Renal pelvis (tissue), 12 donors: ENCODE measurements at places on chromosomes 6 and 20. TPM values are rescaled to one million over a fixed set of nuclear protein-coding genes. Genes with fewer than 3 reads are reported as not detected.

GRCh38 chr6:117381749-117382148, 44.0 kb downstream of the ROS1 start:
- DNase-seq = no peak

DNA sequence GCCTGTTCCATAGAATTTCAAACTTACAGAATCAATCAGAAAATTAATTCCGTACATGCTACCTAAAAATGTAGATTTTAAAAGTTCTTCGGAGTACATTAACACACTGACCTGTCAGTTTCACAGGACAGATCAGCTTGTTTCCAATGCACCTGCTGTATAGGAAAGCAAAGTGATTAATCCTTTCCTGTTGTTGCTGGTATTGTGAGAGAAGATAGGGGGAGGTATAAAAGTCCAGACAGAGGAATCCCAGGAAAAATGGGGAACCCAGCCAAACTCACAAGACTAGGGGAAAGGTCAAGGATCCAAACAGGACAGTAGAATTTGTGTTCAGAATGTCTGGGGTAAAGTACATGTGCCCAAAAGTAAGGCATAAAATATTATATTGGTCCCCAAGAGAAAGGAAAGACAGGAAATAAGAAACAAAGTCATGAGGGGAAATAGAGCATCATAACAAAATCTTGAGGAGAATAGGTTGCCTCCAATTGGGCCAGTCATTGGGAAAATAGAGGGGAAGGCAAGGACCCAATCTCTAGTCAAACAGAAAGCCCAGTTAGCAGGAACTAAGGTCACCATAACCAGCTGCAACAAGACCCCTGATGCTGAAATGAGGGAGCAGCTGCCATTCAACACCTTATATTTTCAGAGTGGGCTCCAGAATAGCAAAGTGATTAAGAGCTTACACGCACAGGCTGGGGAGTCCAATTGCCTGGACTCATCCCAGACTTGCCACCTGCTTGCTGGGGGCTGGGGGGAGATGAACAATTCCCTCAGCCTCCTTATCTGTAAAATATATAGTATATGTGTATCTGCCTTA, 10.3 kb downstream of the FILIP1 start:
- DNase-seq = no peak

OOEP gene
- 0.16 TPM for polyA plus RNA-seq

DNA sequence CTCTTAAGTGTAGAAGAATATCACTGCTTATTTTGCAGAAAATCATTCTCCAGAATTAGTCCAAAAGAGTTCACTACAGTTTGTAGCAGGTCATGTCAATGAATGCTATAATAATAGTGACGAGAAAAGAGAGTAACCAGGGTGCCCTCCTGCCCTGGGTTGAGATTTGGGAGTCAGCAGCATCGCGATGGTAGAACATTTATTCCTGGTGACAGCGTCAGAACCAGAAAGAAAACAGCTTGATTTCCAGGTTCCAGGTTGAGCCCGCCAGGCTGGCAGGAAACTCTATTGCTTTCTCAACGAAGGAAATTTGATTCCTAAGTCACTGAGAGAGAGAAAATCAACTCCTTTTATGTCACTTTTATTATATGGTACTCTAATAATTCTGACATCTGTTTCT, 550.3 kb downstream of the QKI start:
- DNase-seq = no peak

- no peak for DNase-seq
Observed at GRCh38 chr6:18436341-18436740, 49.2 kb downstream of the RNF144B start.

TRIM31 gene
- polyA plus RNA-seq = not detected

- DNase-seq = no peak
Observed at GRCh38 chr6:155079985-155080452, 84.9 kb downstream of the TIAM2 start.

GRM1 gene
- polyA plus RNA-seq = 0.27 TPM

DNA sequence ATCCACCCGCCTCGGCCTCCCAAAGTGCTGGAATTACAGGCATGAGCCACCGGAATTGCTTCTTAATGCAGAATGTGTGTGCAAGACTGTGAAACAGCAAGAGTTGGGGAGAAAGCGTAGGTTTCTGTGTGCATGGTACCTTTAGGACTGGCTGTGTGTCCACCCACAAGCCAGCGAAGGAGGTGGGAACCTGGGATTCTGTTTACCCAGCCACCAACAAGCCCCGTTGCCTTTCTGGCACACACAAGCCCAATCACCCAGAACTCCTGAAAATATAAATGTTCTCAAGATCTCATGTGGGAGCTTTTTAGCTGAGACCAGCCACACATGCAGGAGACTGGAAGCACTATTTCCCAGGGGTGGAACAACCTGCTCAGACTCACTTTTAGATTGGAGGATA, 4.9 kb upstream of the RNF24 start:
- DNase-seq = no peak

SRSF12 gene
- 12.2 TPM for polyA plus RNA-seq

DNA sequence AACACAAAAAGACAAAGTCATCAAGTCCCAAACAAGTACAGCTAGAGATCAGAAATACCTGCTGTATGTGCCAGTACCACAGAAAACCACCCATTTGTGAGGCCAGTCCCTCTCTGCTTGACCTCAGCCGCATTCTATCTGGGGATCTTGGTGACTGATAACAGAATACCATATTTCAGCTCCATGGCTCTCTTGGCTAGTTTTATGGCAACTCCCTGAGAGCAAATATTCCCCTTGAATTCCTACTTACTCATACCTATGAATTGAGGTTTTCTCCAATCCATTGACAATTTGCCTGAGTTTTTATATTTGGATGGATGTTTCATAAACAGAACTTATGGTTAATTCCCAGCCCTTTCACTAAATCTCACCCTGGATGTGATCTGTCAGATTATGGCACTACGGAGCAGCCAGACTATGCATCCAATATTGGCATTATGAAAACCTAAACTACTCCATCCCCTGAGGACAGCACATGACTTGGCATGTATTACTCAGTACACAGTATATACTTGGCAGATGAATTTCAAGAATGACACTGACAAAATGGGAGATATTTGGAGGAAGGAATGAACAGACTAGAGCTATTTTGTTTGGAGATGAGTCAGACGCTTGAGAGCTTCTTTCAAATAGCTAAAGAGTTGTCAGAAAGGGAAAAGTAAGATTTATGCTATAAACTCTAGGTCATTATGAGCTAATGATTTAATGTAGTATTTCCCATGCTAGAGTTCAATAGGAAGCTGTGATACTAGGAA, 95.7 kb downstream of the PRDM1 start:
- no peak for DNase-seq

GRCh38 chr6:31225735-31226134, 46.2 kb downstream of the HLA-C start:
- no peak for DNase-seq

- DNase-seq = no peak
Observed at GRCh38 chr6:32086661-32087573, 22.2 kb downstream of the TNXB start.

DNA sequence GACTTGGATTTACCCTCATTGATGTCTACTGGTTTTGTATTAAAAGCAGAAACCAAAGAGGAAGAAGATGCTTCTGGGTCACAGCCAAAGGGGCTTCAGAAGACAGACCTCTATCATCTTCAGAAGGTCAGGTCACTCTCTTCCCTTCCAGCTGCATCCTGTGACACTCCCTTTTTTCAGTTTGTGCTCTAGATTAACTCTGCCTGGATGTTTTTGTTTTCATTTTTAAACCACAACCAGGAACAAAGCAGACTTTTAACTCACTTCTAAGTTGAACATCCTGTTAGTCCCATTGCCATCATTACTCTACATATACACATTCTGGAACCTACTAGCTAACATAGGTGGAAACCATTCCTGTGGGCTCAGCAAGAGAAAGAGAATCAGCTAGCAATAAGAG, 45.2 kb downstream of the AKIRIN2 start:
- DNase-seq = no peak

CPNE5 gene
- polyA plus RNA-seq = 12.6 TPM

GRCh38 chr6:158337332-158337731, 25.1 kb downstream of the TULP4 start:
- DNase-seq = no peak

DNA sequence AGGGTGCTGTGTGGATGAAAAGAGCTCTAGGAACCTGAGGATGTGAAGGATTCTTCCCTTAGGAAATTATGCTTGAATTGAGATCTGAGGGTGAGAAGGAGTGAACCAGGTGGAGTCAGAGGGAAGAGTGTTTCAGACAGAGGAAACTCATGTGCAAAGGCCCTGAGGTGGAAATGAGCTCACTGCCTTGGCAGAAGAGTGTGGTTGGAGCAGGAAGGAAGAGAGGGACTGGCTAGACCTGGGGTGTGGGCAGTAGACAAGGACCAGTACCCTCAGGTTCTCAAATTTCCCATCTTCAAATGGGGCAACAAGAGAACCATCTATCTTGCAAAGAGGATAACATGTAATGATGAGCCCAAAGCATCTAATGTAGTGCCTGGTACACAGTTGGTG, 24.0 kb upstream of the GTSF1L start:
- no peak for DNase-seq

GRCh38 chr20:61184194-61184593, 67.9 kb upstream of the CDH4 start:
- DNase-seq = no peak

- no peak for DNase-seq
Observed at GRCh38 chr6:62298745-62299392, 12.8 kb upstream of the KHDRBS2 start.

- DNase-seq = no peak
Observed at GRCh38 chr20:44678990-44679611, 27.6 kb upstream of the ADA start.

FERMT1 gene
- polyA plus RNA-seq = 5.4 TPM

DNA sequence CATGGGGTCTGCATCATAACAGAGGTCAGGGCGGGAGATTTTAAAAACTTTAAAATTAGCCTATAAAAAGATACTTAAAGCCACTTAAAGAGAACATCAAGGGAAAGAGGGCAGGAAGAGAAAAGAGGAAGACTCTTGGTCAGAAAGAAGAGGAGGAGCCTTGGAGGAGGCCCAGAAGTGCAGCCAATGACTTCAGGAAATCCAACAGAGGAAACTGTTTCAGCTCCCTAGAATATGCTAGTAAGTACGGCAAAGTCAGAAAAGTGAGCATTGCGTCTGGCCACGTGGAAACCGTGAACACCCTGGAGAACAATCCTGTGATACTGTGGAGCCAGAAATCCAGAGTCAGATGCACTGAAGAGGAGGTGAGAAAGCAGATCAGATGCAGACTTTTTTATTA, 22.5 kb upstream of the NHSL1 start:
- DNase-seq = no peak

DNA sequence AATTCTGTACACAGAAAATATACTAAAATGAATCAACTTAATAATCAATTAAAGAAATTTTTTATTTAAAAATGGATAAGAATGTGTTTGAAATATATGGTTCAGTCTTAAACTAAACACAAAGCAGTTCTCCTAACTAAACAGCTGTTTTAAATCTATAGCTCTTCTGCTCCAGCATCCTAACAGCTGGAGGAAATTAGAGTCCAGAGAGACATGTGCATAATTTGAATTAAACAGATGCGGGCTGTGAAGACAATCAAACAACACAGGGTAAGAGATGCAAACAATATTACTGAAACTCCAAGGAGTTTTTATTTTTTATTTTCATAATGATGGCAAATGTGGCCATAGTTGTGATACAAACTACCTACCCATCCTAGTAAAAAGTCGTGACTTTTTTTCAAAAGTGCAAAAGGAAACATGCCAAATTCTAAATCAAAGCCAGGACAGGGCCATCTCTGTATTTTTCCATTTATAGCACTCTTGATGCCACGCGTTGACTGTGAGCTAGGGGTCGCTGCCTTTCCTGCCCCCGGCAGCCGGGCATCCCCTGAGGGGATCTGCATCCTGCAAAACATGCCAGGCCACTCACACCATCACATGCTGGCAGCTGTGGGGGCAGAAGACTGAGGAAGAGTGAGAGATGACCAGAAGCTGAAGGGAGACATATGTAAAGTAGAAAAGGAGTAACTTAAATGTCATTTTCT, 310.6 kb downstream of the PRKN start:
- DNase-seq = peak; percentile 9

GRCh38 chr20:48395816-48396546, 431.8 kb downstream of the PREX1 start:
- no peak for DNase-seq

RFX6 gene
- polyA plus RNA-seq = 0.10 TPM

DNA sequence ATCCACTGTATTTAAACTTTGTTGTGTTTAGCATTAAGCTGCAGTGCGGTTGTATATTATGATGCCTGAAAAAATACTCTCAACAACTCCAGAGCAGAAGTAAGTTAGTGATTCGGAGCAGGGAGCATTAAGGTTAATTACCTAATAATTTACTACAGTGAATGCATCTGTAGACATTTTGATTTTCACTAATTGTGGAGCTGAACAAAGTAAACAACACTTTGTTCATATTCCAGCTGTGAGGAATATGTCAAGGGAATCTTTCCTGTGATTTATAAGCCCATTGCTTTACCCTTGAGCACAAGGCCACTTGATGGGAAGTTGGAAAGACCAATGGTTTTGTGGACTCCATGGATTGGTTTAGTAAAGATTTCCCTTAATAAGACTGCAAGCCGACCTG, 77.1 kb downstream of the CBLN4 start:
- DNase-seq = peak; percentile 66

DNA sequence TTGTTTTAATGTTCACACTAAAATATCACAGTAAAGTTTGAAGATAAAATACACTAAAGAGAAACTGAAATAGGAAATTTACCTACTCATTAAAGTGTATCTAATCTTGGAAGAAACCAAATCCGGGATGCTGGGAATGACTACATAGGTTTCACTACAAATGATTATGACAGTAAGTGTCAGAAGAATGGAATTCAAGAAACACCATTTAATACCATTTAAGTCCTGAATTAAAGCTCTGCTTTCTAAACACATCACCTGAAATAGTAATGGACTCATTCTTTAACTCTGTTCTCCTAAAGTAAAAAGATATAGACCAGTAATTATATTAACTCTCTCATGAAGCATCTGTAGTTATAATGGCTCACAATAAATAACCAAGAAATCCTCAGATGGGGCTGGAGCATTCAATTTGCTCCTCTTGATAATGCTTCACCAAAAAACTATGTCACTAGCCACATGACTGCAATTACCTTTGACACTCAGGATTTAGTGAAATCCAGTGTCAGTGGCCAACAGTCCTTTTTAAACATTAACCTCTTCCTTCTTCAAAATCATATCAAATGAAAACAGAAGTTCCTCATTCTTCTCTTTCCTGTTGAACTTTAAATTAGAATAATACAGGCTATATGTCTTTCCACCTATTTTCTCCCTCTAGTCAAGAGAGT, 41.4 kb downstream of the MAP7 start:
- DNase-seq = no peak

RAB32 gene
- 26.7 TPM for polyA plus RNA-seq
